ENCODE measurements at places on chromosomes 2 and 18. TPM values are rescaled to one million over a fixed set of nuclear protein-coding genes. Genes with fewer than 3 reads are reported as not detected.
A peak's percentile ranks its signal among the peaks of the same experiment; 100 is the strongest.

GRCh38 chr2:97995026-97995733 lies 568 bp downstream of the TMEM131 start:
- peaks cover 5% of the 10 kb centered on the region for H3K36me3 ChIP-seq
- peak; percentile 53 for DNase-seq
- peak overlapping the region; percentile 96 for H3K27ac ChIP-seq

DNA sequence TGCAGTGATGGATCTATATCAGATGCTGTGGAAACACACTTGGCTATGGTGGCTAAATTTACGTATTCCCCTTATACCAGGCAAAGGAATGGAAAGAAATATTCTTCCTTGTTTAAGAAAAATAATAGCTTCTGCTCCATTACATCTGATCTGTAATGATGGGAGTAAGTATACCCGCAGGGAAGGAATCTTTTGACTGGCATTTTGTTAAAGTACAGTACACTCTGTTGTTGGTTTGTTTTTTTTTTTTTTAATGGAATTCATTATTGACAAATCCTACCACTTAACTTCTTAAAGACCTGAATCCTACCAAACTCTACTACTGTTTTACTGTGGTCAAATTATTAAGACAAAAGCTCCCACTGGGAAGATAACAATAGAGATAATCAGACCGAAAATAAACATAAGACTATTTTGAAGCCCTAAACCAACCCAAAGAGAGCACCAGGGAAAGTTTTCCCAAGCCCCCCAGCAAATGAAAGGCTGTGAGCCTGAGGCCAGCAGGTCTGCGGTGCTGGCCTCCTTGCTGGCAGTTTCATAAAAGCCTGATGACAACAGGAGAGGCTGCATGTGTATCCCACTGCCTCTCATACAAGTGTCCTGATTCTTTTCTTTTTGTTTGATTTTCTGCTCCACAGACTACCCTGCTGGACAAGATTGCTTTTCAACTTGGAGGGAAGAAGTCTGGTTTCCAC lies 101.0 kb downstream of the SLC25A12 start:
- peaks cover 9% of the 10 kb centered on the region for H3K4me1 ChIP-seq
- H3K36me3 ChIP-seq, result peaks cover 23% of the 10 kb centered on the region
- H3K27ac ChIP-seq, result no peak overlapping the region
- no peak for DNase-seq
- no peak overlapping the region for H3K4me3 ChIP-seq

DNA sequence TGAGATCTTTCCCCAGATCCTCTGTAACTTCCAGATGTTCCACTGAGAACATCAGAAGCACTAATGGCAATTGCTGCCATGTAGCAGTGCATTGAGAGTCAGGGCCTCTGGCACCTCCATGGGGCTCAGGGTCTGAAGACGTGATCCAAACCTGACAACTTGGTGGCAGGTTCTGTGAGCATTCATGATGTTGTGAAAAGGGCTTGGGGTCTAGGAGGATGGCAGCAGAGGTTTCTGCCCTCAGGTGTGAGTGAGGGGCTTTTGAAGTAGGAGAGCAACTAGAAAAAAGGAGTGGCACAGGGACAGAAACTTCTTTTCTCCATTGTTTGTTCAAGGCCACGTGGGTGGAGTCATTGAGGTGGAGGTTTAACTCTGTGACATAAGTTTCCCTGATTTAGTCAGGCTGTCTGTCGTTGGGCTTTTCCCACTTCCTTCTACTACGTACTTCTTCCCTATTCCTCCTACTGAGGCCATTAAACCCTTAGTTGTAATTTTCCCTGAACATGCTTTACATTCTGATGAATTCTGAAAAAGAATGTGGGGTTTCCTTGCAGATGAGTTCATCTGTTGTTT lies 13.1 kb downstream of the CFLAR start:
- peak overlapping the region; percentile 90 for H3K27ac ChIP-seq
- peaks cover 86% of the 10 kb centered on the region for H3K4me1 ChIP-seq
- peak overlapping the region; percentile 83 for H3K4me3 ChIP-seq
- H3K36me3 ChIP-seq, result peaks cover 77% of the 10 kb centered on the region

- peaks cover 18% of the 10 kb centered on the region for H3K36me3 ChIP-seq
- H3K4me3 ChIP-seq, result no peak overlapping the region
- H3K27ac ChIP-seq, result no peak overlapping the region
Measured at GRCh38 chr2:97751752-97752151, 38.4 kb downstream of the ZAP70 start.

DNA sequence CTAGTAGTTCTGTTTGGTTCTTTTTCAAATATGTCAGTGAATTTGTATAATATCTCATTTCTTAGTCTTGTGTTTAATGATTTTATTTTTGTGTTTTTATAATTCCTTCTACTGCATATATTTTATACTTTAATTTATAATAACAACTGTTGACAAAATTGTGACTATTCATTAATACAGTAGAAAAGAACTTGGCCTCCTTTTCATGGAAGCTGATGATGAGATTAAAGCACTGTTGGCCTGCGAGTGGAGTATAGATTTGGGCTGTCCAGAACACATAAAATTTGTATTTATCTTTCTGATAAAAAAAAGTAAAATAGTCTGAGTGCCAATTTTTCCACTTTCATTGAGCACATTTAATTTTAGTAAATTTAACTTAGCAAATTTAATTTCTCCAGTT lies 12.1 kb downstream of the CFLAR start:
- no peaks in the 10 kb centered on the region for H3K27me3 ChIP-seq
- H3K4me3 ChIP-seq, result peak overlapping the region; percentile 96
- peaks cover 77% of the 10 kb centered on the region for H3K36me3 ChIP-seq
- no peak for DNase-seq

- DNase-seq, result no peak
- no peaks in the 10 kb centered on the region for H3K27me3 ChIP-seq
- peak overlapping the region; percentile 85 for H3K27ac ChIP-seq
Measured at GRCh38 chr2:7692657-7693161, 775.5 kb downstream of the RNF144A start.

DNA sequence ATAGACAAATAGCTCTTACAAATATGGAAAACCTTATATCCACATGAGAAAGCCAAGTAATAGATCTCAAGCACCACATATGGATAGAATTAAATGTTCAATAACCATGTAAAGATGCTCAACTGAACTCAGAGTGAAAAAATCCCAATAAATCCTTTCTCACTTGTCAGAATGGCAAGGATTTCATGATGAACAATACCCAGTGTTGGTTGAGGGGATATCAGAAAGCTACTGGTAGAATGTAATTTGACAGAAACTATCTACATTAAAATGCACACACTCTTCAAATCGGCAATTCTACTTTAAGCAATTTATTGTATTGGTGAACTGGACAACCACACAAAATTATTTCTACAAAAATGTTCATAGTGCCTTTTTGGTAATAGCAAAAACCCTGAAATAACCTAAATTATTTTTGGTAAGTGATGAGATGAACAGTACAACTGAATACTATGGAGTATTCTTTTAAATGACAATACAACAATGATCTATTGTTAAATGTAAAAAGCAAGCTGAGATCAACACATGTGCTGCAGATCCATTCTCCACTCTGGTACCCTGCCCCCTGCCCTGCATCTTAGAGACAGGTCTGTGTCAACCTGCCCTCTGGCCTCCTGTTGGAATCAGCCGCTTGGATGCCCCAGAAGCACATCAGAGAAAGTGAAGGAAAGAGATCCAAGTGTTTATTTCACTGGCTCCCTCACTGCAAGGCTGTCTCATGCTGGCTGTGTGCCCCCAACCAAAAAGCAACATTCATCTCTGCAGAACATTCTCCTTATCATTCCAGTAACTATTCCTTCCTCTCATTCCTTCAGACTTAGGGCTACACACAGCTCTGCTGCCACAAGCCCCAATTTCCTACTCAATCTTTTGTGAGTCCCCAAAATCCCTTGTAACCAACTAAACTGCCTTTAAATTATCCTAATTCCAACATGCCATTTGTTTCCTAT lies 442.5 kb downstream of the LRATD1 start:
- no peaks in the 10 kb centered on the region for H3K4me1 ChIP-seq
- no peak overlapping the region for H3K27ac ChIP-seq
- peaks cover 8% of the 10 kb centered on the region for H3K27me3 ChIP-seq
- DNase-seq, result no peak
- H3K4me3 ChIP-seq, result no peak overlapping the region

- H3K27ac ChIP-seq, result no peak overlapping the region
- H3K27me3 ChIP-seq, result no peaks in the 10 kb centered on the region
- DNase-seq, result no peak
Measured at GRCh38 chr2:13193075-13193474, 476.3 kb downstream of the TRIB2 start.

DNA sequence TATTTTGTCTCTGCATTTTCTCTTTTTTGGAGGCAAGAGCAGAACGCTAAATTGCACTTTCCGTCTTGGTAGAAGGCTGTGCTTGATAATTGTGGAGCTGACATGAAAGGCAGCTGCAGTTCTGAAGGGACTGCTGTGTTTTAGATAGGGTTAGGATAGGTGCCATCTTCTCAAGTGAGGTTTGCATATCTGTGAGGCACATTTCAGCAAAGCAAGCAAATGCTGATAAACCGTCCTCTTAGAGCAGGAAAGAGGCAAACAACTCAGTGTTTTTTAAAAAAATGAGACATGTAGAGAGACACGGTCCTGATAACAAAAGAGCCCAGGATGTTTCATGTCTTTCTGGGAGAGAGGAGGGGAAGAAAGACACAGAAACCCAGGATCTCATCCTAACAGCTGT lies 217.7 kb downstream of the SOCS6 start:
- DNase-seq, result no peak
- H3K27ac ChIP-seq, result no peak overlapping the region
- H3K27me3 ChIP-seq, result no peaks in the 10 kb centered on the region
- no peaks in the 10 kb centered on the region for H3K4me1 ChIP-seq

- H3K27ac ChIP-seq, result no peak overlapping the region
- DNase-seq, result no peak
- no peaks in the 10 kb centered on the region for H3K27me3 ChIP-seq
- peaks cover 75% of the 10 kb centered on the region for H3K4me1 ChIP-seq
- H3K4me3 ChIP-seq, result no peak overlapping the region
Measured at GRCh38 chr2:177244244-177244771, 20.2 kb downstream of the NFE2L2 start.

DNA sequence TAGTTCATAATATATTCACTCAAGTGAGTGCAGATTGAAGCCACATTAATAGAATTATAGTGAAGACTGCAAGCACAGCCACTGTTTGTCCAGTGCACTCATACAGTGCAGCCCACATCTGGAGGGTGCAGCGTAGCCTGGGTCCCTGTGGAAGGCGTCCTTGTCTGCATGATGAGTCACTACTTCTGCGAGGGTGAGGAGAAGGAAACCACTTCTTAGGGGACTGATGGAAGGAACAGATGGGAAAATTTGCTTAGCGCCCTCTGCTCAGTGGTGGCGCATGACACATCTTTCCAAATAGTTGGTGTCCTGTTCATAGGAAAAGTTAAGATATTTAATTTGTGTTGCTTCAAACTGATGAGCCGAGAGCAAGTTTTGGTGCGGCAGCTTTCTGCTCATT lies 330.4 kb upstream of the SMIM21 start:
- no peaks in the 10 kb centered on the region for H3K36me3 ChIP-seq
- DNase-seq, result no peak
- H3K4me1 ChIP-seq, result no peaks in the 10 kb centered on the region
- H3K27me3 ChIP-seq, result no peaks in the 10 kb centered on the region

- no peak overlapping the region for H3K27ac ChIP-seq
- peaks cover 9% of the 10 kb centered on the region for H3K4me1 ChIP-seq
- peaks cover 3% of the 10 kb centered on the region for H3K27me3 ChIP-seq
- peak; percentile 16 for DNase-seq
- no peaks in the 10 kb centered on the region for H3K36me3 ChIP-seq
Measured at GRCh38 chr2:239824046-239824694, 201.0 kb downstream of the NDUFA10 start.

- no peak overlapping the region for H3K27ac ChIP-seq
- DNase-seq, result no peak
- no peaks in the 10 kb centered on the region for H3K36me3 ChIP-seq
- no peak overlapping the region for H3K4me3 ChIP-seq
Measured at GRCh38 chr2:7625392-7626138, 708.4 kb downstream of the RNF144A start.

DNA sequence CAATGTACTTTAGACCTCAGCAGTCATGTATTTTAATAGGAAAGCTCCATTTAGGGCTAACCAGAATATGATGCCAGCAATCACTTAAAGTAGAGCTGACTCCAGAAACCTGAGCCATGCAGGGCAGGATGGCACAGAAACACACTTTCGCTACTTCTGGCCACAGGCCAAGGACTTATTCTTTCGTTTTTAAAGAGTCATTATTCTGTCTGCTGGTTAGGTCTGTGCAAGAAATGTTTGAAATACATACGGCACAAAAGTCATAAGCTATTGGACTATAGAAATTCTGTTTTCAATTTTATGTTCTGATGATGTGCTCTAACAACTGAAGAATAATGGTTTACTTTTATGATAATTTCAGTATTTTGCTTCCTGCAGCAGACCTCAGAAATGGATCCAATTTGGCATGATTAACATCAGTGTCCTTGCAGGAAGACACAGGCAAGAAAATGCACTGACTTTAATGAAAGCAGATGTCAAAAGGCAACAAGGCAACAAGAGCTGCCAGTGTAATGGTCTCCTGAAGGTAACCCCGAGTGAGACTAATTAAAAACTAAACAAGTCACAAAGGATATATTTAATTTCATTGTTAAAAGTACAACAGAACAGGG lies 114.4 kb upstream of the CHRNA1 start:
- no peak overlapping the region for H3K4me3 ChIP-seq
- H3K36me3 ChIP-seq, result no peaks in the 10 kb centered on the region
- H3K4me1 ChIP-seq, result no peaks in the 10 kb centered on the region
- no peak for DNase-seq

The TRIB2 gene
- total RNA-seq, result 62.8 TPM

The SLC4A5 gene
- total RNA-seq, result 3.4 TPM

The PSMG2 gene
- 118 TPM for total RNA-seq

The ZNF385B gene
- not detected for total RNA-seq

The LRRTM1 gene
- not detected for total RNA-seq

The PID1 gene
- total RNA-seq, result not detected

All from activated CD4-positive, alpha-beta memory T cell treated with anti-CD3 and anti-CD28 coated beads, Interleukin-2, amount 10 ng/mL, durations not matched to agents 7 days and 5 days (primary cell).